Activated naive CD4-positive, alpha-beta T cell treated with anti-CD3 and anti-CD28 coated beads, Interleukin-2, amount 50 U/mL, for 16 hours (primary cell): ENCODE measurements at places on chromosomes 13 and 19.

DNA sequence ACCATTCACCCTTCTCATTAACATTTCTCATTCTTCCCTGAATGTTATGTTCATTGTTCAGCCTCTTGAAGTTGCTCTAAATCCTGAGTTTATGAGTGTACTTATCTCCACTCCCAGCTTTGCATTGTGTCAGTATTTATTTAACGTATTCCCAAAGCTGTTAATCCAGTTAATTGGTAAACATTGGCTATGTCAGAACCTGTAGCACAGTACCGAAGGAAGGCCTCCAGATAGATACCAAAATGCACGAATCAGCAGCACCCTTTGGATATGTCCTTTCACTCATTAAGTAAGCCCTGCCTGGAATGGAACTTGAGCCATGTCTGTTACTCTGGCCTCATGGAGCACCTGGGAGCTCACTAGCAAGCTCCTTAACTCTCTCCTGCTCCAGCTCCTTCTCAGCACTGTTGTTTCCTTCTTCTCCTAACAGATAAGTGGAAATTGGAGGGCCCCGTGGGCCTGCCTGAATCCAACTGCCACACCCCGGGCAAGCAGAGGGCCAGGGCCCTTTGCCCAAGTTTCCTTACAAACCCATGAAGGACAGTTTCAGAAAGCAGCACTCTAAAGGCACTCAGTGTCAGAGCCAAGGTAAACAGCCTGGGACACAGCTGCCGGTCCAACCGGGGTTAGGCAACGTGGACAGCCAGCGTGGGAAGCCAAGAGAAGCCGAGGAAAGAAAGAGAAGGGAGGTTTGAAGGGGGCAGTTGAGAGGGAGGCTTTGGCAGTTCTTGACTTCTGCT, 155.0 kb upstream of the SERP2 start:
- DNase-seq: no peak

DNA sequence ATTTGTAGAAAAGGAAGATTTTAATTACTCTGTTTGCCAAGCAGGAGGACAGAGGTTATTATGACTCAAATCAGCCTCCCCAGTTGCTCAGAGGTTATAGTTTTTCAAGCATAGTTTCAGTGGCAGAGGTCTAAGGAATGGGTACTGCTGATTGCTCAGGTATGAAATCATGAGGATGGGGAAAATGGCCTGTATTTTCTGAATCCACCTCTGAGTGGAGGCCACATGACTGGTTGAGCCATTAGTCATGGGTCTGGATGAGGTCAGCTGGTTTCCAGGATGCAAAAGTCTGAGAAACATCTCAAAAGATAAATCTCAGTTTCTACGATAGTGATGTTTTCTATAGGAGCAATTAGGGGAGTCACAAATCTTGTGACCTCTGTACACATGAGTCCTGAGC, 62.8 kb upstream of the CEACAM8 start:
- no peak for DNase-seq

DNA sequence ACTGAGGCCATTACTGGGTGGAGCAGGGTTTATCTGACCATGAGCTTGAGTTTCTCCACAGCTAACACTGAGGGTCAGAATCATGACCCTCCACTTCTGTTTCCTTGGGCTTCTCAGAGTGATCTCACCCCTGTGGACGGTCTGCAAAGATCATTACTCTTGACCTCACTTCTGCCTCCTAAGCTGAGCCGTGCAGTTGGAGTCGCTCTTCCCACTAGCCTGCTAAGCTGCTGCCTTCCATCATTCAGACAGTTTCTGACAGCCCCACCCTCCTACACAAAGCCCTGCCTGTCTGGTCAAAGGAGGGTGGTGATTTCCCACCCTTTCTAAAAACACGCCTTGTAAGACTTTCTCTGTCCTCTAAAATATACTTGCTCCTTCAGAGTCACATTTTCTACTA, 9.3 kb upstream of the FRY start:
- DNase-seq: no peak

GRCh38 chr19:1825909-1826556, 14.0 kb upstream of the ATP8B3 start:
- DNase-seq: peak; percentile 77

GRCh38 chr13:35474496-35475211, 1.8 kb downstream of the MAB21L1 start:
- no peak for DNase-seq

DNA sequence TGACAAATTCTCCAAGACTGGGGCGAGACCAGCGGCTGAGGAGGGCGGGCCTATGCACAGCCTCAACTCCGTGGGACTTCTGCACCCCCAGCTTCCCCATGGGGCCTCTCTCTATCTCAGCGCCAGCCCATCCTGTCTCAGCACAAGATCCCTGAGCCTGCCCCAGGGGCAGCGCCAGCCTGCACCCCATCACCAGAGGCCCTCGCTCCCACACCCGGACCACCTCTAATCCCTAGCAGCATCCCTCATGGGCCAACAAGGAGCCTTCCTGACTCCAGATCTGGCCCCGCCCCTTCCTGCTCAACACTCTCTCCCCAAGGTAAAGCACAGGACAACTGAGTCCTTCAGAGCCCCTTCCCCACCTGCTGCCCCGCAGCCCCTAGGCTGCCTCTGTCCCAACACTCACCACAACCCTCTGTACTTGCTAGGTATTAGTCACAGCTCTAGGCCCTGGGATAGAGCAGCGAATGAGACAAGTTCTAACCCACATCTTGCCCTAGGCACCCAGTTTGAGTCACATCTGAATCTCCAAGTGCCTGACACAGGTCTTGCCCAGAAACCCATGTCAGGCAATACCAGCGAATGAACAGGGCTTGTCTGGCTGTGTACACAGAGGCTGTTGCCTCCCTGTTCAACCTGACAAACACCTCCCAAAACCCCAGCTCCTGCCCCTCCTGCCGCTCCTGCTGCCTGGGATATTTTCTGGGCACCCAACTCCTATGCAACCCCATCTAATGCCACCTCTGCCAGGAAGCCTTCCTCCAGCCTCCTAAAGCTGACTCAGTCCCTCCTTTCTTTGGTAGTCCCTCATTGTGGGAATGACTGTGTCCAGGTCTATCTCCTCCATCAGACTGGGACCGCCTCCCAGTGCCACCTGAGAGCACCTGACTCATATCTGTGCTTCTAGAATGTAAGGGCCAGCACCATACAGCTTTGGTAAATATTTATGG, 18.6 kb downstream of the GRIK5 start:
- no peak for DNase-seq

- DNase-seq: no peak
Observed at GRCh38 chr13:80036845-80037504, 304.0 kb downstream of the SPRY2 start.

GRCh38 chr13:112983042-112983305, 14.0 kb downstream of the MCF2L start:
- DNase-seq: no peak

GRCh38 chr13:26053418-26053980, 1.7 kb upstream of the SHISA2 start:
- no peak for DNase-seq

GRCh38 chr19:35151273-35152065, 3.1 kb upstream of the FXYD5 start:
- no peak for DNase-seq

- DNase-seq: no peak
Observed at GRCh38 chr13:110354123-110354627, 47.1 kb downstream of the COL4A2 start.

DNA sequence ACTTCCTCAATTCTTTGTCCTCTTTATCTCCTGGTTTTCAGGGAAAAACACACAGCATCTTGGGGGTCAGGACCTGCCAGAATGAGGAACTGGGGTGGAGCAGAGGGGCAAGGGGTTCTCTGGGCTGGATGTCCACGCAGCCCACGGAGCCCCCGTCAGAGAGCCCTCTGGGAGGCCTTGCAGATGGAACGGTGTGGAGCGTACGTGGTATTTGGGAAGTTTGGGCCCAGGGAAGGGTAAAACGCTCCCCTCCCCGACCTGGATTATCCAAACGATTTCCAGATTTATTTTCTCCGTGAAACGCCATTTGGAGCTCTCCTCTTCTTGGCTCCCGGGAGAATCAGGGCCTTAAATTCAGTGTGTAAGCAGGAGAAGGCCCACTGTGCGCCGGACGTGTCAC, 51.7 kb upstream of the ZNF536 start:
- no peak for DNase-seq

- no peak for DNase-seq
Observed at GRCh38 chr19:38686530-38686888, 39.1 kb downstream of the ACTN4 start.
